ENCODE measurements at places on chromosomes 16 and 17. TPM values are rescaled to one million over a fixed set of nuclear protein-coding genes. Genes with fewer than 3 reads are reported as not detected.

GRCh38 chr17:39667945-39668924 is at the start of gene PNMT:
Gene PNMT (plus strand): TSS chr17:39668453. CDS start chr17:39668476, 23 bp downstream.
- no peak within 1 kb of the TSS for H3K27ac ChIP-seq
- H3K27me3 ChIP-seq: no peaks in the 10 kb centered on the region
- peak within 1 kb of the TSS; percentile 29 for H3K4me3 ChIP-seq
- peak; percentile 89 for DNase-seq
- no peaks in the 10 kb centered on the region for H3K4me1 ChIP-seq

DNA sequence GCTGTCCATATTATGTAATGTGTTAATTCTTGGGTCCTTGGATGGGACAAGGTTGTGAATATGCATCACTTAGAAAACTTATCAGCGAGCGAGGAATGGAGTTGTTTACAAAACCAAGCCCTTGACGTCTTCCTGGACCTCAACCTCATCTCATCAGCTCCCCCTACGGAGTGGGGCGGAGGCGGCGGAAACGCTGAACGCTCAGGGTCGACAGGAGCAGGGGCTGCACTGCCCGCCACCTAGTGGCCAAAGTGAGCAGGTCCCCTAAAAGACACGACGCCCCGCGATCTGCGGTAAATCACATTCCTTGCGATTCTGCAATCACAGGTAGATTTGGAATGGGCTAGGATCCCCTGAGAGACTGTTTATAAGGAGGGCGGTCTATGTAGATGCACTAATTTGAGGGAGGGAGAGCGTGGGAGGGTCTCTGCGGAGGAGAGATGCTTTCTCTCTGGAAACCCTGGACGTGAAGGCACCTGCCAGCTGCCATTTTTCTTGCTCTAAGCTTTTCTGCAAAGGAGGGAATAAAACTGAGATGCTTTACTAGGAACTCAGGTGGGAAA is 5.4 kb upstream of the ICAM2 start:
- no peaks in the 10 kb centered on the region for H3K27me3 ChIP-seq
- H3K36me3 ChIP-seq: no peaks in the 10 kb centered on the region
- H3K27ac ChIP-seq: no peak overlapping the region
- DNase-seq: peak; percentile 85
- H3K4me3 ChIP-seq: no peak overlapping the region
- H3K4me1 ChIP-seq: peaks cover 24% of the 10 kb centered on the region

CORO1A gene
- total RNA-seq: 2.4 TPM

DNA sequence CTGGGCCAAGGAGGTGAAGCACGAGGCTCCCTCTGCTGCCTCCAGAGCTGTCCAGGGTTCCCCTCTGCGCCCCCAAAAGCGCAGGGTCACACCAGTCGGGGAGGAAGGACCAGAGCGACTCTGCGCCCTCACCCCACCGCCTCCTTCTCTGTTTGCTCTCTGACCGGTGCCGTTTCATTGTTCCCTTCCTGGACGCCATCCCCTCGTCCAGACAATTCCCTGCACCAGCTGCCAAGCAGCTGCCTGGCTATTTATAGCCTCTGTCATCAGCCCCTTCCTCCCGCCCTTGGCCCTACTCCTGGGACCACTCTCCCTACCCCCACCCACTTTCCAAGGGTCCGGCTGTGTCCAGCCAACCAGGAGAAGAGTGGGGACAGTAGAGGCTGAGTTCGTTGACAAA is 68.8 kb upstream of the CREBBP start:
- no peak overlapping the region for H3K27ac ChIP-seq
- no peaks in the 10 kb centered on the region for H3K27me3 ChIP-seq
- H3K4me1 ChIP-seq: no peaks in the 10 kb centered on the region
- no peaks in the 10 kb centered on the region for H3K36me3 ChIP-seq
- no peak overlapping the region for H3K4me3 ChIP-seq
- DNase-seq: no peak
